Hematopoietic multipotent progenitor cell treated with erythropoietin and hydrocortisone succinate and interleukin-3 and kit ligand, for 8 days (in vitro differentiated cells): ENCODE measurements at places on chromosomes 3 and 15.

DNA sequence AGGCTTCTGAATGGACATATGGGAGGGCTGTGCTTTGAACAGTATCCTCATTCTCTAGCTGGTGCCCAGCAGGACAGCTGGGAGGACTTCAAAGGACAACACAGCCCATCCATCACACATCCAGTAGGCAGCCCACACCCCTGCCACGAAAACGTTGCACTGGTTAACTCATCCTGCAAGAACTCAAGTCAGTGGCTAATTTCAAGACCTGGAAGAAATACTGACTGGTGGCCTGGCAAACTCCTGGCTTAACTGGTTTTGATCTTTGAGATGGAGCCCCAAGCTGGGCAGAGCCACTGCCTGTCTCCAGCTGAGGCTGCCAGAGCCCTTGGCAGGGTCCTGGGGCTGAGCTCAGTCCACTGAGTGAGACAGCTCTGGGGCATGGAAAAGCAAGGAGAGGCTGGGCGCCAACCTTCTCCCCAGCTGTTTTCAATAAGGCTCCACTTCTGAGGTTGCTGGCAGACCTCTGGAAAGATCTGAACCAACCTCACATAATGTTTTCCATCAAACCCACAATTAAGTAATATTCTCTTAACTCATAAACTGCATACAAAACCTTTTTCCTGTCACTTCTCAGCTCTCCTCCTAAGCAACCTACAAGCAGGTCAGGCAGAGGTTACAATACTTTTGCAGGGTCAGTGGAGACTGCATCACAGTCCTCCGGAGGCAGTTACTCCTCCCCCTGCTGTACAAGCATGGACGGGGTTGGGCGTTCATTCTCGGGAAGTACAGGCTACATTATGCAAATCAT is 110.3 kb downstream of the MYLK start:
- DNase-seq = no peak

GRCh38 chr15:76198456-76199105 is 112.7 kb downstream of the ETFA start:
- no peak for DNase-seq

DNA sequence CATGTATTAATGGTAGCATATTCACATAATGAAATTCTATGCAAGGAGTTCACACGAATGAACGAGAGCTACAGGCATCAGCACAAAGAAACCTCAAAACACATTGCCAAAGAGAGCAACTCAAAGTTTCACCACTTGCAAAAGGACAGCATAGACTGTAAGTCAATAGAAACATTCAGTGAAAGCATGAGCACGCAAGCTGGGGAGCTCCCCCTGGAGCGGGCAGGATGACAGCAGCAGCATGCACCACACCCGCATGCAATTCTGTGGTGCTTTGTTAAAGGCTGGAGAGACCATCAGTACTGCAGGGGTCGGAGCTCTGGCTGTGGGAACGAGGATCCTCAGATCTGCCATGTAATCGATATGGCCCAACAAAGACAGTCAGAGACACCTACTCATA is 18.7 kb downstream of the OCA2 start:
- no peak for DNase-seq

- DNase-seq = no peak
These were observed 25.0 kb upstream of the BFSP2 start for GRCh38 chr3:133374708-133375402.

GRCh38 chr3:189772584-189772983 is 141.4 kb downstream of the TP63 start:
- no peak for DNase-seq

GRCh38 chr3:11914651-11915050 is 68.0 kb upstream of the TAMM41 start:
- no peak for DNase-seq

- DNase-seq = no peak
These were observed 60.6 kb downstream of the SLC12A8 start for GRCh38 chr3:125151916-125152315.

- DNase-seq = no peak
These were observed 40.9 kb downstream of the ACAP2 start for GRCh38 chr3:195401943-195402342.

- no peak for DNase-seq
These were observed 97.2 kb upstream of the MB21D2 start for GRCh38 chr3:193014902-193015301.

- no peak for DNase-seq
These were observed 28.9 kb downstream of the FANCD2 start for GRCh38 chr3:10055097-10055496.

DNA sequence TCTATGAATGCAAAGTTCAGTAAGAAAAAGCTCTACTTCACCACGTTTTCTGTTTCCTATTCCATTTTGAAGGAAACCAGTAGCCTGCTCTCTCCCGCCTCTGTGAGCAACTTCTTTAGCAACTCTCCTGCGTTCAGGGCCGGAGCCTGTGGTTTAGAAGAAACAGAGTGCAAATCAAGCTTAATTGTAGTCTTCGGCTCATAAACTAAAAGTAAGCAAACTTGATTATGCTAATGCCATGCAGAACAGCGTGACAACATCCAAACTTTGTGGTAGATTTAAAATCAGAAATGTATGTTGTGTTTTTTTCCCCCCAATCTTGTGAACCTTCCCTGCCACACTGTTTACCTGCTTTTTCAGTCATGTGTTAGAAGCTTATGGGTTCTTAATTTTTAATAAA is 87.4 kb downstream of the SEMA6D start:
- no peak for DNase-seq

DNA sequence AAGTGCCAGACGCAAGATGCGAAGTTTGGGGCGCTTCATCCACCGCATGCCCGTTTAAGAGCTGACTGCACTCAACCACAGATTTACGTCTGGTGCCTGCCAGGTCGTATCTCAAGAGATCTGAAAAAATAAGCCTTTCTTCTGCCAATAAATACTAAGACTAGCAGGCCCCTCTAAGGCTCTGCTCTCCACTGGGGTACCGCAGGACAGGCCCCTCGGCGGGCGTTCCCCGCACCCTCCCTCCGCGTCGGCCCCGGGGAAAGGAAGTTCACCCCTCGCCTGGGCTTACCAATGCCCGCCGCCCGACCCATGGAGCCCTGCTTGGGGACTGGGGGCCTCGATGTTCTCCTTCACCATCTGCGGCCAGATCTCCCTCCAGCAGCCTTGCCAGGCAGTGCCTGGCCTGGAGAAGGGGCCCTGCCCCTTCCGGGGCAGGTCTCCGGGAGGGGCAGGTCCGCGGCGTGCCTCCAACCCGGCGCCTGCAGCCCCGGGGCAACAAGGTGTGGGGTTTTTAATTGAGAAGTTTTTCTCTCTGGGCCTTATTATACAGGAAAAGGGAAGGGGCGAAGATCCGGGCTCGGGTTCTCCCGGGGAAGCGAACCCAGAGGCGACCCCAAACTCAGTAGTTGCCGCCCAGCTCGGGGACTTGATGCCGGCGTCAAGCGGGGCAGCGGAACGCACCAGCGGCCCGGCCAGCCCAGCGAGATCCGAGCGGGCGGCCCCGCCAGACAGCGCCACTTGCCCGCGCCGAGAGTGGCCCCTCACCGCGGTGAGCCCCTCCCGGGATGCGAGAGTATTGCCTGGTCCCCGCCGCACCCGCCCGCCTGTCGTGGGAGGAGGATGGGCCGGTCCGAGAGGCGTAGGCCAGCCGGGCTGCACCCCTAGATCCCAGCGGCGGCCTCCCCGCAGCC is 735 bp downstream of the GOLGA8B start:
- peak; percentile 65 for DNase-seq

GRCh38 chr3:185477316-185477715 is 21.5 kb downstream of the TMEM41A start:
- no peak for DNase-seq

- no peak for DNase-seq
These were observed 157.2 kb downstream of the CADPS start for GRCh38 chr3:62718011-62718410.

- DNase-seq = no peak
These were observed 39.6 kb downstream of the NIPA2 start for GRCh38 chr15:22878103-22878502.

DNA sequence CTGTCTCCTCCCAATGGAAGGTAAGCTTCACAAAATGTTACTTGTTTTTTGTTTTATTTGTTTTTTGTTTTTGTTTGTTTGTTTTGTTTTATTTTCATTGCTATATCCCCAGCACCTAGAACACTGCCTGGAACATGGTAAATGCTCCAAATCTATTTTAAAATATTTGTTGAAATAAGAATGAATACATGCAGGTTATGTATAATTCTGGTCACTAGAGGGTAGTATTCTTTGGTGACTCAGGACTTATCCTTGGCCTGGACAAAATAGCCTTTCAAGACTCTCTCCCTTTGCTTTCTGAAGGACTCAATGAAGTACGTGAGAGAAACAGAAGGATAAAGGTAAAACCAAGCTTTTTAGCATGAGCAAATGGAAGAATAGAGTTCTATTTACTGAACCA is 46.9 kb upstream of the PPP2R3A start:
- DNase-seq = peak; percentile 8

DNA sequence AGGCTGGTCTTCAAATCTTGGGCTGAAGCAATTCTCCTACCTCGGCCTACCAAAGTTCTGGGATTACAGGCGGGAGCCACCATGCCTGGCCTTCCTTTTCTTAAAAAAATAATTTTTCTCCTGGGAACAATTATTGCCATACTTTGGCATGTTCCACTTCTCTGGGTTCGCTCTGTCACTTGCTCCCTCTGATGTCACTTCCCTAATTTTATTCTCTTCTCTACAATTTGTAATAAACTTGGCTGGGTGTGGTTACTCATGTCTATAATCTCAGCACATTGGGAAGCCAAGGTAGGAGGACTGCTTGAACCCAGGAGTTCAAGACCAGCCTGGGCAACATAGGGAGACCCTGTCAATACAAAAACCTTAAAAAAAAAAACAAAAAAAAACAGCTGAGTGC is 6.1 kb upstream of the IMPDH2 start:
- DNase-seq = no peak

GRCh38 chr15:53522991-53523390 is 236.5 kb downstream of the WDR72 start:
- no peak for DNase-seq

DNA sequence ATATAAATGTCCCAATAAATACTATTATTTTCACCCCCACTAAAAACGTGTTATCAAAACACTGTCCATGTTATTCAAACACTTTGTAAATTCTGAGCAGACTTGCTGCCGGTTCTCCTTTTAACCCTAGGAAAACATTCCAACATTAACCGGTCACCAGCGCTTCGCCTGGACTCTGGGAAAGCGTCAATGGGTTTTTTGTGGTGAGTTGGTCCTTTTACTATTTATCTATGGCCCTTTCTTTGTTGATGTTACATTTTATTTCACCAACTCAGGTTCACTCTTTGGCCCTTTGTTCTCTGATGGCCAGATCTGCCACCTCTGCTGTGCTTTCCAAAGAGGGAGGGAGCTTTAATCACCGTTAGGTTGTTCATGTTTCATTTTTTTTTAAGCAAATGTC is 4.1 kb upstream of the EOMES start:
- no peak for DNase-seq

DNA sequence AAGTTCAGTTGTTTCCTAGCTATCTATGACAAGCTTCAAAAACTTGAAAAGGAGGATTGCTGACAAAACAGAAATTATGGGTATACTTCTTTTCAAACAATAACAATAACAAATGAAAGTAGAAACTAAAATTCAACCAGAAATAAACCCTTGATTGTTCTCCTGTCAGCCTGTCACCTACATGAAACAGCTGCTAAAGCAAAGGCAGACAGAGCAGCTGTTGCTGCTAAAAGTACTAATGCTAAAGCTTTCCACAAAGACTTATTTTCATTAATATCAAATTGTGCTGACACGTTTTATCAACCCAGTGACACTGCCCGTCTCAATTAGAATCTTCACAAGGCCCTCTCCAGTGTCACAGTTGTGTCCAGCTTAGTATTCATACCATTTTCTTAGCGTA is 533.2 kb upstream of the GBE1 start:
- DNase-seq = no peak

DNA sequence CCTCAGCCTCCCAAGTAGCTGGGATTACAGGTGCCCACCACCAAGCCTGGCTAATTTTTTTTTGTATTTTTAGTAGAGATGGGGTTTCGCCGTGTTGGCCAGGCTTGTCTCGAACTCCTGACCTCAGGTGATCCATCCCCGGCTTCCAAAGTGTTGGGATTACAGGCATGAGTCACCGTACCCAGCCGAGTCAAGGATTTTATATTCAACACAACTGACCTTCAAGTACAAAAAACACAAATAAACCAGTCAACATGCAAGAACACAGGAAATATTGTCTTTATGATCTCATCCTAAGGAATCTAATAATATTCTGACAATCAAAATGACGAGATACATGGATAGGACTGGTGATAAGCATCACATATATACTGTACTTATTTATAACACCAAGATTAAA is 37.9 kb downstream of the TJP1 start:
- no peak for DNase-seq

DNA sequence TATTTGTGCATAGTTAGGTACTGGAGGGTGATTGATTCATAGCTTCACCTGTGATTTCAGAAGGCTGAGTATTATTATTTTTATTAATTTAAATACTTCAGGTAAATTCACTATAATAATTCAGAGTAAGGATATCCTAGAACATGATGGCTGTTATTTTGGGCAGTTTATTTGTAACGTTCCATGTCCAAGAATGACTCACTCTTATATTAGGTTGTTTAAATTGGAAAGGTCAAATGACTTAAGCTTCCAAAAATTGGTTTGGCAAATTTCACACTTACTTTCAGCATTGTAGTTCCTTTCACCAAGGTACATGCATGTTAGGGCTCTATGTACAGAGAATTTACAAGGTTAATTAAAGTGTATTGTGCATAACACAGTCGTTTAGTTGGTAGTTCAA is 120.2 kb downstream of the EPHA3 start:
- no peak for DNase-seq

DNA sequence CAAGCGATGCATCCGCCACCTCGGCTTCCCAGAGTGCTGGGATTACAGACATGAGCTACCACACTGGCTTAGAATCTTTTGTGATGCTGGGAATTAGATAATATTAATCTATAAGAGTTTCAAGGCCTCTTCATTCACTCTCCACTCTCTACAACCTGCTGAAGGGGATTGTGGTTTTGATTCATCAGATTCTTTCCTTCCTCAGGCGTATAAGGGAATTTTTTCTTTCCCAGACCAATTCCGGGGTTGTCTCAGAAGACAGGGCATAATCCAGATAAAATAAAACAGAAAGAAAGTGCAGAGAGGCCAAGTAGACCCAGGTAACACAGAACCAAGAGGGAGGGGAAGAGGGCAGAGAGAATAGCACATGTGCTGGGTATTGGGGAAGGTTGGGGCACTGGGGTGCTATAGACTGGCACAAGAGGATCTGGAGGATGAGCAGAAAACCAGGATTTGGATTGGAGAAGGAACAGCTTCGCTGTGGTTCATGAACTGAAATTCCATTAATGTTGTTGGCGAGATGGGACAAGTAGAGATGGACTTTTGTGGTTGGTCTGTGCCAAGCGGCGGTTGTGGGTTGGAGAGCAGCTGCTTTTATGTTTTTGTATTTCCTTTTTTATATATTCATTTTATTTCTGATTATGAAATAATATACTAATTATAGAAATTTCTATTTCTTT is 12.8 kb downstream of the ARL6IP5 start:
- DNase-seq = no peak
